ENCODE measurements at places on chromosomes 5 and 9. TPM values are rescaled to one million over a fixed set of nuclear protein-coding genes. Genes with fewer than 3 reads are reported as not detected.

DNA sequence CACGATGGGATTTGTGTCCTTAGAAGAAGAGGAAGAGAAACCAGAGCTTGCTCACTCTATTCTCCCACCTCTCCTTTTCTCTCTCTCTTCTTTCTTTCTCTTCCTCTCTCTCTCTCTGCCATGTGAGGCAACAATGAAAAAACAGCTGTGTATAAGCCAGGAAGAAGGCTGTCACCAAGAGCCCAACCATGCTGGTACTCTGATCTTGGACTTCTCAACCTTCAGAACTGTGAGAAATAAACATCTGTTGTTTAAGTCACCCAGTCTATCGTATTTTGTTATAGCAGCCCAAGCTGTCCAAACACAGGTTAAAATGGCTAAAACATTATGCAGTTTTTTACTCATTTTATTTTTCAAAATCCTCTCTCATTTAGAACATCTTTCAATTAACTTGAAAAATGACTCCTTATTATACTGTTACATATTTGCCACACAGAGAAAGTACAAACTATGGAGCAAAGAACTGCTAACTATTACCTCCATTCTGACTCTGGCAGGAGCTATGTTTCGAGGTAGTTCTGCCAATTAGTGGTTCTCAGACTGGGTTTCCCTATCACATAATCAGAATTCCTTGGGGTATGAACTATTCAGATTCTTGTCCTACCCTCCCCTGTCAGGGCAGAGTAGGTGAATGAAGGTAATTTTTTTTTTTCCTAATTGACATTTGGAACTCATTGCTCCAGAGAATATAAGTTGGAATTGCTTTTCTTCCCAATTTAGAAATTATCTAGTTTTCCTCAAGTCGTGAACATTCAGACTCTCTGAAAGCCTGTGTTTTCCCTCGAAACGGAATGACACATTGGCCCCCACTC, 434.6 kb downstream of the ENC1 start:
- no peak for DNase-seq

DNA sequence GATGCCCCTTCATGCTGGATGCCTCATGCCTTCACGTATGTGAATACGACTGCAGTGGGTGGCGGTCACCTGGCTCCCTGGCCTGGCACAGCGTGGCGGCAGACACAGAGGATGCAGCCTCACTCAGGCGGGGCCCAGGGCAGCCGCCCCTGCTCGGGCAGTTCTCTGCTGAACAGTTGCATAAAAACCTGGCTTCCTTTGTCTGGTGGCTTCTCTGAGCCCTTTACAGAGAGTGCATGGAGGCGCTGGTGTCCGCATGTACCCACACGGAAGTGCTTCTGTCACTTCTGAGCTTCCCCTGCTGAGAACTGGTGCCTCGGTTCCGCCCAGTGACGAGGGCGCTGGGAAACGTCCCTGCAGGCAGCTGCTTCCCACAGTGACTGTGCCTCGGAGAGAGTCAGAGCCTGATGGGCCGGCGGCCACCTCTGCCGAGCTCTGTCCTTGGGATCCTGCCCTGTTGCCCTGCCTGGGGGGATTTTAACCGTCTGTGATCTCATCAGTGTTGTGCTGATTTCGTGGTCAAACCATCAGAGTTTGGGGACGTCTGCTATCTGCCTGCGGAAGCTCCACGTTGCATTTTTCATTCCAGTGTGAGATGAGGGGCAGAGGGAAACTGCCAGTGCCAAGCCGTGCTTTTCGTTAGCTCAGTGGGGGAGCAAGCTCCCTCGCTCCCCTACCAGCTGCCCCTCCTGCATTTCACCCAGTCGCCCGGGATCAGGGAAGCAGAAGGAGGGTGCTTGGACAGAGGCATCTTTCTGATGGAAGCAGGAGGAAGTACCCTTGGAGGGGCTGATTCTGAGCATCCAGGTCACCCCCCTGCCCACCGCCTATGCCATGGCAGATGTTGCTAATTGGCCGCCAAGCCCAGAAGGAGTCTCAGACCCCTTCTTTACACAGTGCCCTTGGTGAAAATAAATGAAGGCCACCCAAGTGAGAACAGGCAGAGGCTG, 153.0 kb upstream of the COL5A1 start:
- peak; percentile 81 for DNase-seq

DNA sequence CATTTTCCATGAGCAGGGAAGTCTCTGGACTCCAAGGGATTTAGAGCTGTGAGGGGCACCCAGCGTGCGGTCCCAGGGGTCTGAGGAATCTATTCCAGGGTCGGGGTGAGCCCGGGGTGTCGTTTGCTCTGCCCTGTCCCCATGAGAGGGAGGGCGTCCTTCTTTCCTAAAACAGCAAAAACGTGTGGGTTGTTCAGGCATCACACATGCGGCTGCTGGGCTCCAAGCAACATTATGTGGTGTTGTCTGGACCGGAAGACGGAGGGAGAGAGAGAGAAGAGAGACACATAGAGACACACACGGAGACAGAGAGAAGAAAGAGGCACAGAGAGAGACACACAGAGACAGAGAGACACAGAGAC, 42.7 kb upstream of the COL5A1 start:
- DNase-seq: no peak

GRCh38 chr5:111494355-111494999, 17.9 kb downstream of the STARD4 start:
- DNase-seq: no peak

Gene GDNF
- total RNA-seq: 0.31 TPM

DNA sequence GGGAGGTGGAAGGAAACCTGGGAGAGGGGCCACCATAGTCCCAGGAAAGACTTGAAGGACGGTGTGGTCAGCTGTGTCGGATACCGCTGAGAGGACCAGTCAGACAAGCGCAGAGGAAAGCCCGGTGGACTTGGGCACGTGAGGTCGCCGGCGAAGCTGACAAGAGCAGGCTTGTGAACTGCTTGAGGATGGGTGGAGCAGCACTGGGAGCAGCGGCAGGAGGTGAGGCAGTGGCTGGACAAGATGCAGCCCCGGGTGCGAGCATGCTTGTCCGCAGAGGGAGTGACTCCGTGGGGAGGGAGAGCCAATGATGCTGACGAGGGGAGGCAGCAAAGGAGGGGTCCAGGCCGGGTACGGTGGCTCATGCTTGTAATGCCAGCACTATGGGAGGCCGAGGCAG, 18.3 kb upstream of the CD74 start:
- no peak for DNase-seq
